ENCODE measurements at places on chromosomes 4 and X.

DNA sequence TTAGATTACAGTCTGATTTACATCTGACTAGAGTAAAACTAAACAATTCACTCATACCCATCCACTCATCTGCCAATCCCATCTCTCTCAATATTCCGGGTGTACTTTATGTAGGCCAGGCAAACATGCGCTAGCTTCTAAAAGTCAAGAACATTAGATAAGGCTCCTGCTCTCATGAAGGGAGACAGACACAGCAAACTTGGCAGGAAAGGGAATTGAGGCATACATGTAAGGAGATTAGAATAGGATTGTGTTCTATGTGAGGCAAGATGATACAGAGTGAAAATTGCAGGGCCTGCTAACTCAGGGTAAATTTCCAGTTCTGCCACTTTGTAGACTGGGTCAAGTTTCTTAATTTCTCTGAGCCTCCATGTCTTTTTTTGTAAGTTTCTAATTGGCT lies 135.8 kb downstream of the CDS1 start:
- no peak for DNase-seq

GRCh38 chrX:141133272-141133671 lies 43.7 kb downstream of the LDOC1 start:
- no peak for DNase-seq

DNA sequence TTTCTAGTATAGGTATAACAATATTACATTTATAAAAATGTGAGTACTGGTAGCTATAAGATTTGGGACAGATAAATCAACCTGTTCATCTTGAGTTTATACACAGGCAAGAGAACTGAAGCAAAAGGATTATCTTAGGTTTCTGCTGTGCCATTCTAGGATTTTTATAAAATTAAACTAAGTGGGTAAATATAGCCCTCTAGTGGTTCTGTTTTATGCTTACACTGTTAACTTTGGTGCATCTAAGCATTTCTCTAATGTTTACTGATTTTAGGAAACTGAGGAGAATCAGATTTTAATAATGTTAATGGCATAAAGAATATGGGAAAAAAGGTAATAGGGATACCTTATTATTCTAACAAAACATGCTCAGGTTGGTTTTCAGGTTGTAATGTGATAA lies 1.1 kb upstream of the RRH start:
- DNase-seq, result no peak

DNA sequence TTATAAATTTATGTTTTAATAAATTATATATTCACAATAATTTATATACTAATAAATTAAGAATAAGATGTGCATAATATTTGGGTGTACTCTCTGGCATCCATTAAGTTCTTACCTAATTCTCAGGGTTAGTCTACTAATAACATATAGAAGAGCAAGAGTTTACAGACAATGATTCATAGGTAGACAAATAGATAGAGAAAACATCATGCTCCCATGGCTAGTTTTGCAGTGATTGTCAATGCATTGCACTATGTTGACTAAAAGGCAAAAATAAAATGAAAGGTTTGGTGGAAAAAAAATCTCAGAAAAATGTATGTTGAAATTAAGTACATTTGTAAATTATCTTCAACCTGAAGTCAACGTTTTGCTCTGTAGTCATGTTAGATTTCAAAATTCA lies 606.0 kb downstream of the KCTD8 start:
- no peak for DNase-seq

DNA sequence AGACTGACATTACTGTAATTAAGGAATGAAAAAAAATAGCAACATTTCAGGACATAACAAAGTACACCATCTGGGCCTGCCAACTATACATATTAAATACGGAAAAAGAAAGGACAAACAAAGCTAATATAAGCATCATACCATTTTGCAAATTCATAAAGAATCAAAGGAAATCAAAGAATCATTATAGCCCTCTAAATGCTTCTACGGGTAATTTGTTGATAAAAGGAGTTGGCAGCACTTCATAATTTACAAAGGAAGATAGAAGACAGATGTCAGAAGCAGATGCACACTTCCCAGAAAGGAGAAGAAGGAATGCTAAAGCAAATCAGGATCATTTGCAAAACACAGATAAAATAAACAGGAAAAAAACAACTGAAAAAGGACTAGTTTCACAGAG lies 1757.3 kb downstream of the PCDH7 start:
- DNase-seq, result no peak

DNA sequence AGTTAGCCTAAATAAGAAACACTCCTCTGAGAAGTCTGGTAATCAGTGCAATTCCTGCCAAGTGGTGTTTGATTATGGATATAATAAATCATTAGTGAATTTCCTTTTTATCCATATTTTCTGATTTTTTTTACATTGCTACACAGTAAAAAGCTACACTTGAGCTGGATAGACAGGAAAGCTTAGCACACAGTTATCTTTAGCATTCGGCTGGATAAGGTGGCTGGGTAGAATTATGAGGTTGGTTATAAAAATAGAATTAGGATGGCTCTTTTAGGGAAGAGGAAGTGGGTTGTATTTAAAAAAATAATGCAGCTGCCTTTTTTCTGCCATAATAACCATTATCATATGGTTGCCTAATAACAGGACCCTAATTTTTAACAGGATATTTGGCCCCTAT lies 460.6 kb downstream of the NAF1 start:
- no peak for DNase-seq

- no peak for DNase-seq
Measured at GRCh38 chr4:86841309-86841708, 7.9 kb downstream of the SLC10A6 start.

DNA sequence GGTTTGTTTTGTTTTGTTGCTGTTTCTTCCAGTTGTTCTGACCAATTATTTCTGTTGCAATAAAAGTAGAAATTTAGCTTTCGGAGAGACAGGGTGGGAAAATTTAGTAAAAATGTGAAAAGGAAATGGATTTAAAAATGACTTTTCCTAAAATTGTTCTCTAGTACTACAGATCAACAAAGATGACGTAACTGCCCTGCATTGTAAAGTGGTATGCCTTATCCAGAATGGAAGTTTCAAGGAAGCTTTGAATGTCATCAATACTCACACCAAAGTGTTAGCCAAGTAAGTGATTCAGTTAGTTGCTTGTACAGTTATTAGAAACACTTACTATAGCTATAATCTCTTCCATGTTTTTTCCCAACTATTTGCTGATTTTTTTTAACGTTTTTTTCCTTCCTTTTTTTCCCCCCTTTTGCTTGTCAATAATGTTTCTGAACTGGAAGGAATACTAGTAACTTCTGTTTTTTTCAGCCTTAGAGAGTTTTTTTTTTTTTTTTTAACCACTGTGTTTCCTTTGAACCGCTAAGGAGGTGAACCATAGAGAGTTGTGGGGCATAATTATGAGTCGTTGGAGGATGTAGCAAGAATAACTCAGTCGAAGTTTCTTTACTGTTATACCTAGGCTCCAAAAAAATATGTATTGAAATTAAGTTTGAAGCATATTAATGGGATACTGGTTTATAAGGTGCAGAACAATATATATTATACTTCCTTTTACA lies 2.2 kb downstream of the SRP72 start:
- DNase-seq, result no peak

GRCh38 chr4:148793221-148793620 lies 351.0 kb upstream of the NR3C2 start:
- DNase-seq, result no peak

DNA sequence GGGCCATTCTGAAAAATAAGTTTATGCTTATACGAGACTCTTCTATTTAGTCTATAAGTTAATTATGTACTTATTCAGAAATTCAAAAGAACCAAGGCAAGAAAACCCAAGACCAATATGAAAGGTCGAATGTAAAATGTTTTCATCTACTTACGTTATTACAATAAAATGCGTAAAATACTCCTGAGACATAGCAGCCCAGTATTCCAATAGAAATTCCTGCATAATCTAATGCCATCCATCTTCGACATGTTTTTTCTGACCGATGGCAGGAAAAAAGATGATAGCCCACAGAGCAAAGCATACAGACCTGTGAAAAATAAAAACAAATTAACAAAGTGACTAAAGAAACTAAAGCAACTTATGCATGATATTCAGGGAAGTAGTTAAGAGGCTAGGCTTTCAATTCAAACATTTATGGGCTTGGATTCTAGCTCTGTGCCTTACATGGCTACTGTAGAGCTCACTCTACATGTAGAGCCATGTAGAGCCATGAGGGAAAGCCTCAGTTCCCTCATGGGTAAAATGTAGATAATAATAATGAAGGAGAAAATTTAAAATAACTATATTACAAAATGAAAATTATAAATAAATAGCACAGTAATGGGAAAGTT lies 9.1 kb downstream of the PAQR3 start:
- DNase-seq, result no peak

DNA sequence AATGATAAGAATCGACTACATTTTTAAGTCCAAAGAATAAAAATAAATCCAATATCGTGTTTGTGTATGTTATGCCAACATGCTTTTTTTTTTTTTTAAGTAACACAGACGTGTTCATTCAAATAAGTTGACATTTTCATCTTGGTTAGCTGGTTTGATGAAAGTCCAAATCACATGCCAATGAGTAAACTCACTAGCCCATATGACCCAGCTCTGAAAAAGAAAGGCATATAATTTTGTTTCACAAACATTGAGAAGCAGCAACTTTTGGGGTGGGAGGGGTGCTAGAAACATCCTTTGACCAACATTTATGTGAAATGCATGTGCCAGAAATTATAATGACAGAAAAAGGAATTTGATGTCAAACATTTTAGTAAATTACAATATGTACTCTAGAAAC lies 61.6 kb upstream of the SPP1 start:
- DNase-seq, result no peak

DNA sequence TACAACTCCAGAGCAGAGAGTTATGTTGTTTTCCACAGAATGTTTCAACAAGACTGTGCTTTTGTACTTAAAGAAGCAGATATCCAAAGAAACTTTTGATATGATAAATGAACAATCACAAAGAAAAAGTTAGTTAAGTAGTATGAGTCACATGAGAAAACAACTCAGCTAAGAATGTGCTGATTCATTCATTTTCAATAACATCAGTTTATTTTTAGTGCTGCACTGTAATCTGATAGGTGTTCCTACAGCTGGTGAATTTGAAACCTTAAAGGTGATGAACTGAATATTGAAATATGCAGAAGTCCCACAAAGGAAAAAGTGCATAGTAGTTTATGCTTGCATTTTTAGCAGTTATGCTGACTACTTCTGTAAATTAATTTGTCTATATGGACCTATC lies 180.3 kb upstream of the TENM3 start:
- DNase-seq, result no peak

- no peak for DNase-seq
Measured at GRCh38 chrX:69152417-69152841, 12.8 kb downstream of the PJA1 start.

- no peak for DNase-seq
Measured at GRCh38 chr4:129362691-129363274, 266.8 kb downstream of the C4orf33 start.

- DNase-seq, result no peak
Measured at GRCh38 chrX:108316456-108316855, 121.8 kb downstream of the COL4A6 start.

DNA sequence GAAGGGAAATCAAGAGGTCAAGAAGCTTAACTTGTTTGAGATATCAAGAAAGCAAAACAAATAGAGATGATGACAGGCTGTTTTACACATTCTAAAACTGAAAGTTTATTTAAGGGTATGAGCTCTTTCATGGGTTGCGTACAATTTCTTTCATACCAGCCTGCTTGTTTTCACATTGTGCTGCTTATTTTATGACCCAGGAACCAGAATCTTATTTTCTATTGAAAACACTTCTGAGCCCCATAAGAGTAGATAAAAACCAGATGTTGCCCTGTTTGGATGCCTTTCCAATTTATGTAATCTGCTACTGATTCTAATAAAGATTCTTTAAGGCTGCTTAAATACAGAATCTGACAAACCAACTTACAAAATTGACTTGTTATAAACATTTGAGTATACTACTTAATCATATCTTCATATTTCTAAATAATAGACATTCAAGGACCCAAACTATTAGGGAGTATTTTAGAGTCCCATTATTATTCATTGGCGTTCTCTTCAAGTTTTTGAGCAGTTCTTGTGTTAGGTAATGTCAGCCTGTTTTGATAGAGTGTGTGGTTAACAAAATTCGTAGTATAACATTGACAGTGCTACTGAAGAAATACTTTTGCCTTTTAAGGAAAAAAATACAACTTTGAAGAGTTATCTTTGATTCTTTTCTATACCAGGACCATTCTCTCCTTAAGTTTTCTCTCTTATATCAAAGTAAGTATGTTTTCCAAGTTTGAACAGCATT lies 74.4 kb downstream of the PDLIM5 start:
- DNase-seq, result no peak

- no peak for DNase-seq
Measured at GRCh38 chr4:41360921-41361793, 104.4 kb downstream of the UCHL1 start.

DNA sequence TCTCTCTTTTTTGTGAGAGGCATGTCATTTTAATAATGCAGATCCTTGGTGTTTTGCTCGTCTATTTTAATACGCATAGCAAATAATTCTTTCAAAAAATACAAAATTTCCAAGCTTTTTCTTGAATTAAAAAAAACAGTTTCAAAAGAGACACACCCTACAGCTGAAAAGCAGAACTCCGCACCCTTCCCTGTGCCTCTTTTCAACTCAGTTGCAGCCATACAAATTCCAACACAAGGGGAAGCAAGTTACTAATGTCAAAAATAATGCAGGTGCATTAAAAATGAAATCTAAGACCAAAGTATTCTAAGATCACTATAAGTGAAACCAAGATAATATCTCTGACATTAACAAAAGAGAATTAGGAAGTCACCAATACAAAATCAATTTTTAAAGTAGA lies 66.6 kb downstream of the NR3C2 start:
- DNase-seq, result no peak

Measured in cortex of kidney (tissue), 1 donor.